ENCODE measurements at places on chromosomes 3 and 15.

- DNase-seq = no peak
These were observed 20.6 kb downstream of the DCUN1D1 start for GRCh38 chr3:182959474-182960350.

- DNase-seq = no peak
These were observed 52.7 kb downstream of the SETD5 start for GRCh38 chr3:9450126-9450525.

- no peak for DNase-seq
These were observed 241.9 kb downstream of the MEIS2 start for GRCh38 chr15:36858423-36858822.

GRCh38 chr15:40723919-40724318 is 28.9 kb downstream of the RAD51 start:
- no peak for DNase-seq

GRCh38 chr15:26197719-26198118 is 334.6 kb upstream of the ATP10A start:
- no peak for DNase-seq

- DNase-seq = peak; percentile 92
These were observed at the start of gene JAGN1 for GRCh38 chr3:9890249-9891071. JAGN1 (plus strand) TSS chr3:9890610; CDS start chr3:9890723, 113 bp downstream.

DNA sequence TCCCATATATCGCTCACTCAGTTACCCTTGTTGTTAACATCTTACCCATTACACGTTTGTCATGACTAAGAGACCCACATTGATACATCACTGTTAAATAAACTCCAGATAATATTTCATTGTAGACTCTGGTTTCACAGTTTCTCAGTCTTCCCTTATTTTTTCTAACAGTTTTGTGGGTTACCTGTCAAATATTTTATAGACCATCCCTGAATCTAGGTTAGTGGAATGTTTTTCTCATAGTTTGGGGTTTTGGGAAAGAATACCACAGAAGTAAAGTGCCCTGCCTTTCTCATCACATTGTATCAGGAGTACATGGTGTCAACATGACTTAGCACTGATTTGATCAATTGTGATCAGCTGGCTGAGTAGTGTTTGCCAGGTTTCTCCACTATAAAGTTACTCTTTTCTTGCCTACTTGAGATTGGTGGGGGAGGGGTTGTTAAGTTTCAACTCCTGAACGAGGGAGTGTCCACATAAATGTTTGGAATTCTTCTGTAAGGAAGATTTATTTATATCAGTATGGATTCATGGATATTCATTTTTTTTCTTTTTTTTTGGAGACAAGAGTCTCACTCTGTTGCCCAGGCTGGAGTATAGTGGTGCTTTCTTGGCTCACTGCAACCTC is 25.9 kb downstream of the RNF111 start:
- DNase-seq = no peak

- no peak for DNase-seq
These were observed 26.2 kb downstream of the ARPP21 start for GRCh38 chr3:35665390-35666055.

DNA sequence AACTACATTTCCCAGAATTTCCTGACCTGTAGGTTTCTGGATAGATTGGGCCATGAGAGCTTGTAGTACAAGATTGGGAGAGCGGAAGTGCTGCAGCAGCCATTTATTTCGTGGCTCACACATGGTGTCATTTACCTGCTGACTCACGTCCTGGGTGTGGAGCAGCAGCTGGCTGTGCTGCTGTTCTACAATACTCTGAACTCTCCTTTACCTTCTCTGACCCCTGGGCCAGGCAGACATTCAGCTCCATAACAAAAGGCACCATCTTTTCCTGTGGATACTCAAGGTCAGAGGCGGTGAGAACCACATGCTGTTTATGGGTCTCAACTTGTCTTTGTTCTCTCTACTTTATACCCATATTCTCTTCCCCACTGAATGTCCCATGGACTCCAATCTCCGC is 490.2 kb downstream of the IGSF11 start:
- no peak for DNase-seq

DNA sequence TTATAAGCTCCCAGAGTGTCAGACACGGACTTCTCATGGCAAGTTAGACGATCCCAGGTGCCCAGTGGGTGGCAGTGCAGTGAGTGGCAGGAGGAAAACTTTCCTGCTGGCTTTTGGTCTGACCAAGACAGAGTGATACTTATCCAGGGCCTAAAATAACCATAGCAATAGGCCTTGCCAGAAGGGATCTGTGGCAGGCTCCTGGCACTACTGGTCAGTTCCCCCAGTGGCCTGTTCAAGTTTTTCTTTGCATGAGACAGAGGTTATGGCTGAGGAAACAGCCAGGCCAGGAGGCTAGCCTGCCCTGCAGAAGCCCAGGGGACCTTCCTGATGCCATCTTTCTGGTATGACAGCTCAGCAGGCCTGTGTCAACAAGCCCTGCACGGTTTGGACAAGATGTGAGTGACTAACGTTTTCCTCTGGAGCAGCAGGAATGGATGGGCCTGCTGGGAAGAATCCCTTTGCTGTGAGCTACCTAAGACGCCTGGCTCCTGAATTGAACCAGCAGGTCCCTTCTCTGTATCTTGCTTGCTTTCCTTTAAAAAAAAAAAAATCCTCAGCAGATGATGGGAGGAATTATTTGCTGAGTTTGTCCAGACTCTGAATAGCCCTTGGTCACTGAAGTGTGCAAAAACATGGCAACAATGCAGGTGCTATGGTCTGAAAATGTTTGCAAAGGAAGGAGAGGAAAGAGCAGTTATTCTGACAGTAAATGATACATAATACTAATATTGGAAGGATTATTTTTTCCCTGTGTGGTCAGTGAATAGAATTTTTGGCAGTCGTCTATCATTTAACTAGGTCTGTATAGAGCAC is 18.0 kb downstream of the SCG5 start:
- no peak for DNase-seq

- no peak for DNase-seq
These were observed 43.3 kb downstream of the ZPLD1 start for GRCh38 chr3:102478160-102478559.

DNA sequence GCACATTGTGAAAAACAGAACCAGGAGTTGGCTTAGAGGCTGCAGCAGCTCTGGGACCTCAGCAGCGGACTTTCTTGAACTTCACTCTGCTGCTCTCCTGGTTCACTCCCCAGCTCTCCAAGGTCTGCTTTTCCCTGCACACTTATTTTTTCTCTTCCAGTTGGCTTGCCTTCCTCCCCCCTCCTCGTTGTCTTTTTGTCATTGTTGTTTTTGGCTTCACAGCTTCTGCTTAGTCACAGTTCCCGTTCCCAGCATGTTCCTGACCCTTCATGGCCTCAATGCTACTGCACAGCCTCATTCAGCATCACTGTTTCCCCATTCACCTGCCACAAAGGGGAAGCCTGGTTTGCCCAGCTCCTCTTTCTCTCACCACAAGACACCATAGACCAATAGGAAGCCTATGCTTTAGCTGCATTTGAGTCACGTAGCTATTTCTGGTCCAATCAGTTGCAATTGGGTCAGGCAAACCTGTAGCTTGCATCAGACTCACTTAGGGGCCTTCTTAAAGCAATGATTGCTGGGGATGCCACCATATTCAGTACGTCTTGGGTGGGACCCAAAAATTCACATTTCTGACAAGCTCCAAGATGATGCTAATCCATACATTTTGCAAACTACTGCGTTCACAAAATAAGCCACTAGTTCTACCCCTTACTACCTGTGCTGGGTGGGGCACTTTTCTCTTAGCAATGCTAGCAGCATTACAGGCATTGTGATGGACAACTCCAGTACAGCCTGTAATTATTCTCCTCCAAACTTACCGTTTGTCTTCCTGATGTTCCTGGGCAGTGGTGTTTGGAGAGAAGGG is 7.8 kb upstream of the SUMF1 start:
- DNase-seq = no peak

DNA sequence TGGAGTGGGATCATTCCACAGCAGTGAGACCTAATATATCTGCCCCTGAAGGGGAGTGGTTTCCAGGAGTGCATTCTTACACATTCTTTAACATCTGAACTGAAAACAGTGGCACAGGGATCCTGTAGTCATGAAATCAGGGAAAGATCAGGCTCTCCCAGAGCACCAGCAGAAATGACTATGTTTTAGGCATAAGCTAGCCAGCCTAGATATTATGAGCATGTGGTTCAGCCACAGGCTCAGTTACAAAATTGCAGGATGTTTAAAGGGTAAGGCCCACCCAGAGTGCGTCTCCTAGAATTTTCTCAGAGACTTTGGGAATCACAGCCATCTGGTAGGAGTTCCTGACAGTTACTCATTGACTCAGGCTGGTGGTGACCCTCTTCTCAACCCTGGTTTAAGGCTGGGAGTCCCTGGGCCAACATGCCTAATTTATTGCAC is 20.9 kb downstream of the FSTL1 start:
- DNase-seq = no peak

DNA sequence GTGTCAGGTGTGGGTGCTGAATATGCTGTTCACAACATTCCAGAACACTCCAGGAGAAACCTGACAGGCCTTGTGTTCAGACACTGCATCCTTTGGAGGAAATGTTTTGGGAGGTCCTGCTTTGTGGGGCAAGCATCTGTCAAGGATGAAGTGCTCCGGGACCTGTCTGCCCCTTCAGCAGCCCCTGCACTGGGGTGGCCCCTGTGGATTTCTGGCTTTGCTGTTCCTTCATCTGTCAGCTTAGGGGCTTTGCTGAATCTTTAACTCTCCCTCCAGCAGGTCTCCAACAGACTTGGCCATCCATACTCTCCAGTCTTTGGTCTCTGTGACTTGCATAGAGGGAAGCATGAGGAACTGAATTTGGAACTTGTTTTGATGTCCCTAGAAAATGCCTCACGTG is 3.1 kb downstream of the PRR23E start:
- DNase-seq = no peak

DNA sequence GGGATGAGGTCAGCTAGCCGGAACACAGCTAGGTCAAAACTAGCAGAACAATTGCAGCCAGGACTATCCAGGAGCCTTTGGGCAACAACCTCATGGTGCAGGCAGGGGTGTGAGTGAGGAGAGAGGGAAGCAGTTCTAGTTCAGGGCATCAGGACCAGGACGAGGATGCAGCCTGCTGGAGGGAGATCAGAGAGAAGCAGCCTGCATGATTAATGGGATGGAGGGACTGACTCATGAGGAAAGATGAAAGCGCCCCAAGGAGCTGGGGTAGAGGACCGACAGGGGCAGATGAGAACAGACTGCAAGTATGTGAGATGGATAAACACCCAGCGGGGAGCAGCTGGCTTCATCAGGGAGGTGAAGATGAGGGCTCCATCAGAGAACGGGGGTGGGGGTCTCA is 37.9 kb upstream of the LRTM1 start:
- DNase-seq = no peak

DNA sequence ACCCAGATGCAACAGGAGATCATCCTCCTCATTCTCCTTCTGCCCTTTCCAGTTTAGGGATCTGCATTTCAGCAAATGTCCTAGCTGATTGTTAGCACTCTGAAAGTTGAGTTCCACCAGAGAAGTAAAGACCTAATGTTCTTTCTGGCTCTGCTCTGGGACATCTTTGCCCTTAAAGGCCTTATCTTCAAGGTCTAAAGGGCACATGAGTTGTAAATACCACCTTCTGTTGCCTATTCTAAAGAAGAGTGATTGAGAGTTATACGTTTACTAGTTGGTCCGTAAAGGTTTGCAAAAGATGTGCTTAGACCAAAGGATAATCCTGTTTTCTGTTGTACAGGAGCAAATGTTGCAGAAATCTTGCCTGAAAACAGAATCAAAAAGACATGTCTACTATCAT is 151.6 kb downstream of the ADAMTS9 start:
- DNase-seq = no peak

DNA sequence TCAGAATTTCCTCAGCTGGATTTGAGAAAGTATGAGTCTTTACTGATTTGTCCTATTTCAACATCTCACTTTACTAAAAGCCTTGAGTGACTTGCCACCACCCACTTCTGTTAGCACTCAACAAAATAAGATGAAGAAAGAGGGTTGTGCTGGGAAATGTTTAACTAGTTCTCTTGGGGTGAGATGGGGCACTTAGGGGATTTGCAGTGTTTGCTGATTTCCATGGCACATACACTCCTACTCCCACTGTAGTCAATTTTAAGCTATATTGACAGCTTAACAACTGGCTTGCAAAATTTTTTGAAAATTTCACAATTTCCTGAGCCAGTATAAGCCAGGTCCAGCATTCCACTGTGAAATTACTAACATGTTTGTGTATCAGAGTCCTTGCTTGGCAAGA is 463.1 kb upstream of the ARHGEF26 start:
- no peak for DNase-seq

DNA sequence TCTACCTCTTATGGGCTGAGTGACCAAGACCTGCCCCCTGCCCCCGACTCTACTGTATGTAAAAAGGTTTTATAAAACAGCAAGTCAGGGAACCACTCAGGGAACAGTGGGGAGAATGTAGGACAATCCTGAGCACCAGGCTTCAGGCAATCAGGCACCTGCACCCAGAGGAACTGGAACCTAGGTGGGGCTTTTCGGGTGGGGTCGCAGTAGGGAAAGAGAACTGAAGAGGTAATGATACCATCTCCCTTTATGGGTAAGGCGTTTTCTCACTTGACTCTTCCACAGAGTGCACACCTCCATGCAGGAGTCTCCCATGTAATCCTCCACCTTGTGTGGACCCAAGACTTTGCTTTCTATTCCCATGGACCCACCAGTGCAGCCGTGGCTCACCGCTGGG is 45.8 kb downstream of the MYO1E start:
- no peak for DNase-seq

GRCh38 chr3:54374214-54374852 is 252.0 kb downstream of the CACNA2D3 start:
- DNase-seq = no peak

DNA sequence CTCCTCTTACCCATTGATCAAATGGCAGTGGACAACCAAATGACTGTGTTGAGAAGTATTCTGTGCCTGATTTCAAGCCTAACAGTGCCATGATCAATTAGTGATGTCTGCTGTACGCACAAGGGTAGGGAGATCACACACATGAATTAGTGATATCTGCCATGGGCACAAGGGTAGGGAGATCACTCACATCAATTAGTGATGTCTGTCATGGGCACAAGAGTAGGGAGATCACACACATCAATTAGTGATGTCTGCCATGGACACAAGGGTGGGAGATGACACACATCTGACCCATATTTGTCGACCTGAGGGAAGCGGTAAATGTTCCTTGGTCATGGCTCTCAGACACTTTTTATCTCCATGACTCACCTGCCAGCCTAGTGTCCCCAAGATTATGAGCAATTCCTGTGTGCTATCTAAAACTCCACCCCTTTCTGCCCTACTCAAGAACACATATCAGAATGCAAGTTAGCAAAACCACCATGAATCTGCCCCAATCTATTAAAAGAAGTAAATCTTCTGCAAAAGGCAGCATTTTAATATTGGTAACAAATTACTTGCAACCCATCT is 165.0 kb downstream of the NTRK3 start:
- DNase-seq = no peak

GRCh38 chr15:36880913-36881460 is 219.4 kb downstream of the MEIS2 start:
- DNase-seq = no peak

All from activated naive CD4-positive, alpha-beta T cell (primary cell).